ENCODE measurements at places on chromosomes 4 and X.

- peak; percentile 31 for DNase-seq
Observed at GRCh38 chr4:15004739-15005301, 2.5 kb downstream of the CPEB2 start.

DNA sequence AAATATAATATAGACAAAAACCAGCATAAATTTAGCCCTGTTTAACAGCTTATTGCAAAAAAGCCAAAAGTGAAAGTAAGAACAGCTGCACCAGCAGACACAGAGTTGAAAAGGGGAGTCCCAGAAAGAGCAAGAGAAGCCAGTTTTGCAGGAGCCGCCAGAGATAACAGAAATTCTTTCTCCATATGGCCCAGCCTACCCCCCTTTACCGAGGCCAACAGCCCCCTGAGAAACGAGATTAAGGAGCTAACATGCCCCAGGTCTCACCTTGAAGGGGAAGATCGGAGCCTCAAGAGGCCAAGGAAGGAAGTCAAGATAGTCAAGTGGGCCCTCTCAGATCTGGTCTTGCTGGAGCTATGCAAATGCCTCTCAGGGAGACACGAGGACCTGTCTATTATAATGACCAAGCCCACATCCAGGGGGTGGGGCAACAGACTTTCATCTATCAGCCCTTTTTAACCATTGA lies 4.8 kb downstream of the ACOX3 start:
- DNase-seq = peak; percentile 9

- no peak for DNase-seq
Observed at GRCh38 chr4:163810755-163811154, 316.3 kb downstream of the TMA16 start.

DNA sequence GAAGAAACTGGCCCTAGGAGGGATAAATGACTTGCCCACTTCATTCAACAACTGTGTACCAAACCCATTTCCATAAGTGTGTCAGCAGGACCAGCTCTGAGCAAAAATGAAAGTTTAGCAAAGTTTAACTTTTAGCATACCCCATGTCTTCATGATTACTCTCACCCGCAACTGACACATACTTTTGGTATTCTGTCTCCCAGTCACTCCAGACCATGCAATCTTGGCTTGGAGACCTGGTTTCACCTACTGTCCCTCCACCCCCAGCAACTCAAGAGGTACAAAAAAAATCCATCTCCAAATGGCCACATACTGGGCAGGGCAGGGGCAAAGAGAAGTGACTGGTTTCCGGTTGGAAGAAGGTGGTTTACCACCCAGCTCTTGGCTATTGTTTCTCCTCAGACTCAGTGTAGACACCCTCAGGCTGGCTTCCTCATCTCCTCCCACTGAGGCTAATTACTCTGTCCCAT lies 79.8 kb downstream of the RLIM start:
- DNase-seq = peak; percentile 60

DNA sequence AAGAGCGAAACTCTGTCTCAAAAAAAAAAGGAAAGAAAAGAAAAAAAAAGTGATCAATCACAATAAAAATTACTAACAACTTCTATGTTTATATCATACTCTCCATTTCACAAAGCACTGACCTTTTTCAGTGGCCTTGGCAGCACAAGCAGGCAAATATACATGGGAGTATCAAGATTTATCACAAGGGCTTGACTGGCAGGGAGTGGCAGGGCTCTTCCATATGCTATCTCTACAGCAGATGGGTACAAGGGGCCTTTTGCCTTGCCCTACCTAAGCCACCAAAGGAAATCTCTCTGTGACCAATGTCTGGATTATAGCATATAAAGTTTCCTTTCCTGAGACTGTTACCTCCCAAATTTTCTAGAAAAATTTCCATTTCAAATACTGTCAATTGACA lies 24.4 kb downstream of the TSPAN5 start:
- no peak for DNase-seq

DNA sequence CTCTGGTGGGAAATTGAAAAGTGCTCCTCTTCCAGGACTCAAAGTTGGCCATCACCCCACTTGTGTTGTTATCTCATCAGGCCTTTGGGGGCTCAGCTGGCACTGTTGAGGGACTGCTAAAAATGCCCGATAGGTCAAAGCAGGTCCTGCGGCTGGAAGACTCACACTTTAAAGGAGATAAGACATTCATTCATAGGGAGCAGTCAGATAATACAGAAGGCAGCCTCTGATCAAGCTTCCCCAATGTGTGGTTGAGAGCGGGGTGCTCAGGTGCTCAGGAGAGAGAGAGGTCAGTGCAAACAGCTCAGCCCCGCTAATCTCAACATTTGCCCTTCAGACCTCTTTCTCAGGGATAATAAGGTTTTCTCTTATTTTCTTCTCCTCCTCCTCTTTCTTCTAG lies 70.3 kb downstream of the TMEM154 start:
- no peak for DNase-seq

- no peak for DNase-seq
Observed at GRCh38 chr4:26377328-26378311, 56.8 kb downstream of the RBPJ start.

GRCh38 chr4:173025131-173025530 lies 143.5 kb upstream of the GALNT7 start:
- peak; percentile 71 for DNase-seq

GRCh38 chr4:86279293-86279960 lies 80.4 kb downstream of the MAPK10 start:
- no peak for DNase-seq

DNA sequence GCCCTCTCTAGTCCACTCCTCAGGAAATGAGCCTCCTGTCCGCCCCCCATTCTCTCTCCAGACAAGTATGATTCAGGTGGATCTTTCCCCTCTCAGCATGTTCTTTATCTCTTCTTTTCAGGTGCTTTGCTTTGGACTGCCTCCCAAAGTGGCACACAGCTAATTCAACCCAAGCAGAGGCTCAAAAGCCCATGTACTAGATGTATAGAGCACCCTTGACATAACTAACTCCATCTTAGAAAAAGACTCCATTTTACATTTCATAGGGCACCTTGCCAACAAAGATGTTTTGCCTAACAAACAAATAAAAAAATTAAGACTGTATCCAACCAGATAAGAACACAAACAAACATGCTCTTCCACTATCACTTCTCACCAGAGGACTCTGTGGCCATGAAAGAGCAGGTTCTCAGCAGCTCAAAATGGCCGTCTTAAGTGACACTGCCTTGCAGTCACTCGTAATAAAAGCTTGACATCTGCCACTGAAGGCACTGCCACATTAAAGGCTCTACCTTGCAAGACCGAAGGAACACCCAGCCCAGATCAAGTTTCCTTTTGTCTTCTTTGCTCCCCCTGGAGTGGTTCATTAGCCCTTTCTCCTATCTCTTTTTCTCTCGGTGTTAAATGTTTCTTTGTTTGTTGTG lies 84.9 kb upstream of the TAB3 start:
- DNase-seq = no peak

GRCh38 chrX:102768987-102769761 lies 48.6 kb downstream of the GPRASP3 start:
- DNase-seq = peak; percentile 86

DNA sequence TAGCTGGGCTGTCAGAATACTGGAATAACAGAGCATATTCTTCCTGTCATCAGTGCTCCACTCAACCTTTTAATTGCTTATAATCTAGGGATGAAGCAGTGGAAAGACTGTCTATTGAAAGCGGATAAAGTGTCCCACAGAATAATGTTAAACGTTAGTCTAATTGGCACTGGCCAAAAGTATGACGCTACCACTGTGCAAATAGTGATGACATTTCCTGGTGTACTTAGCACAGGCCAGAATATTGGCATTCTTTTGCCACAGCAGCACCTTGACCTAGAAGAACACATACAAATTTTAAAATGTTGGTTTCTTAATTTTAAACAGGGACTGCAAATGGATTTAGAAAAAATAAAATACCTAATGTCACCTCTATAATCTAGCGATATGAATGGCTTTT lies 635.2 kb upstream of the SPANXN1 start:
- no peak for DNase-seq

DNA sequence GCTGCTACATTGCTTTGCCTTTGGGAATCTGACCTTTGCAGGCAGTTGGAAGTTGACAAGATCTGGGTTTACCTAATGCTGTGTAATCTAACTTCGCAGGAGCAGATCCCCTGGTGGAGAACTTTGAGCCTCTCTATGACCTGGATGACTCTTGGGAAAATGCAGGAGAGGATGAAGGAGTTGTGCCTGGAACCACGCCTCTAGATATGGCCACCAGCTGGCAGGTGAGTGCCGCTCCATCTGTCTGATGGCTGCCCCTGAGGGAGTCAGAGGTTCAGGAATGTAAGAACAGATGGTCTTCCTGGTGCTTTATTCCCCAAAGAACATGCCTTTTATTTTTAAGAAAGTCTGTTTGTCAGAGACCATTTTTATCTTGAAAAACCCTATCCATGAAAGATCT lies 109.3 kb downstream of the NFKB1 start:
- DNase-seq = no peak

- DNase-seq = peak; percentile 84
Observed at GRCh38 chr4:60216752-60217151, 983.4 kb upstream of the ADGRL3 start.

DNA sequence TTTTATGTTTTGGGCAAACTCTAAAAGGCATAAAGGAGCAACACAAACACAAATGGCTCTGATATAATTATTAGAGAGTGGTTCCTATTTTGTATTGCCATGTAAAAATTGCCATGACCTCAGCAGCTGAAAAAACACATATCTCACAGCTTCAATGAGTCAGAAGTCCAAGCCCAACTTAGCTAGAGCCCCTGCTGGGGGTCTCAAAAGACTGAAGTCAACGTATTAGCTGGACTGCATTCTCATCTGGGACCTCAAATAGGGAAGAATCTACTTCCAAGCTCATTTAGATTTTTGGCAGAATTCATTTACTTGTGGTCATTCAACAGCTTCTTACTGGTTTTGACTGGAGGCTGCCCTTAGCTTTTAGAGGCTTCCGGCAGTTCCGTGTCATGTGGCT lies 47.4 kb downstream of the FREM3 start:
- DNase-seq = peak; percentile 2

DNA sequence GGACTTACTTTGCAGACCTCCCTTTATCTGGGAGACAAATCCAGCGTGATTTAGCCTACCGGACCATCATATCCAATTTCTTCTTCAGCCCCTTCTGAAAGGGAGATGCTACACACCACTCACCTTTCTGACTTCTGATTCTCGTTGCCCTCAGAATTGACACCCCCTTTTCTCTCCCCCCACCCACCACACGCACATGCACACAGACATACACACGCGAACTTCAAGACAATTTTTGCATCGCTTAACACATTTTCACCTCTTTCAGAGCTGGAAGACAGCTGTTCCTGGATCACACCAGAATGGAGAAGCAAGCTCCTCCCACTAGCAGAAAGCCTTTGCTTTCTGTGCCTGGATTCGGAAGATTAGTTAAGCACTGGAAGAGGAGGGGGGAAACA lies 1.0 kb upstream of the SNCA start:
- DNase-seq = no peak

DNA sequence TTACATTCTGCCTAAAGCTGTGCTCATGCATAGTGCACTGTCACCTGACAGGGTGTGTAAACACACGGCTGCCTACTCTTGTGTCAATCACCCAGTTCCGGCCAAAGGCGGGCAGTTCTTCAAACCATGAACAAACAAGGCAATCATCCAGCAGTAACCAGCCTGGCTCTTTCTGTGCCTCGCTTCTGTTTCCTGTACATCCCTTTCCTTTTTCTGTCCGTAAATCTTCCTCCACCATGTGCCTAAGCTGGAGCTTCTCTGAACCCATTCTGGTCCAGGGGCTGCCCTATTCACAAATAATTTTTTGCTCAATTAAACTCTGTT lies 60.8 kb upstream of the CBR4 start:
- DNase-seq = no peak

DNA sequence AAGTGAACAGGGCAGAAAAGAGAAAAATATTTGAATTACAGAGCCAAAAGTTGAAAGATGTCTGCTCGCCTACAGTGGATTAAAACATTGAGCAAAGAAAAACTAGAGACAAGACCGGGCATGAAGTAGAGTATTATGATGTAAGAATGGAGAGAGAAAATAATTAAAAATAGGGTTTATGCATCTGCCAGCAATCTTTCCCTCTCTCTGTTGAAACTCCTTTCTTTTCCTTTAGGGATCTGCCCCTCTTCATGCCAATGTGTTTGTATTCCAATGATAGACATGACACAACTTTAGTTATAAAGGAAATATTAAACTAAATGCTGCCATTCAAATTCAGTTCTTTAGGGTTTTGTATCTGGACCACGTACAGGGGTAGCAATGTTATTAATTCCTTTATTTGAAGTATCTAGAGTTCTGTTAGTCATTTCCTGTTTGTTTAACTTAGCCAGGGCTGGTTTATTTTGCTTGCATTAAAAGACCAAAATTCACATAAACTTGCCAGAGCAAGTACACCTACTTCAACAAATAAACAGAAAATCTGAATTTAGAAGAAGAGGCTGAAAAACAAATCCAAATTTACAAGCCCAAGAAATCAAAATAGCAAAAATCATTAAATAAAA lies 202.6 kb downstream of the SPOCK3 start:
- DNase-seq = no peak

- no peak for DNase-seq
Observed at GRCh38 chrX:73668779-73669178, 105.8 kb downstream of the CHIC1 start.

DNA sequence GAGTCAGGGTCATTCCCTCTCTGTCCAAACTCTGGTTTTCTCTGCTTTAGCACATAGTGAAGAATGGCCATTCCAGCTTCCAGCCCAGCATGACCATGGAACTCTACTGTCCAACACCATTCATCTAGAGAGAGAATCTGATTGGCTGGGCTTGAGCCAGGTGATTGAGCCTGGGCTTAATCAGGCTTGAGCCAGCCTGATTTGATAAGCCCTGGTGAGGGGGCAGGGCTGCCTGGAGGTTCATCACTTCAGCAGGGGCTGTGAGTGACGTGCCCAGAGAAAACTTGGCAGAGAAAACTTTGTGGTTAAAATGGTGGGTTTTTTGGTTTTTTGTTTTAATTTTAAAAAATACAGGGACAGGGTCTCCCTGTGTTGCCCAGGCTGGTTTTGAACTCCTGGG lies 62.5 kb downstream of the KIAA0232 start:
- DNase-seq = no peak

DNA sequence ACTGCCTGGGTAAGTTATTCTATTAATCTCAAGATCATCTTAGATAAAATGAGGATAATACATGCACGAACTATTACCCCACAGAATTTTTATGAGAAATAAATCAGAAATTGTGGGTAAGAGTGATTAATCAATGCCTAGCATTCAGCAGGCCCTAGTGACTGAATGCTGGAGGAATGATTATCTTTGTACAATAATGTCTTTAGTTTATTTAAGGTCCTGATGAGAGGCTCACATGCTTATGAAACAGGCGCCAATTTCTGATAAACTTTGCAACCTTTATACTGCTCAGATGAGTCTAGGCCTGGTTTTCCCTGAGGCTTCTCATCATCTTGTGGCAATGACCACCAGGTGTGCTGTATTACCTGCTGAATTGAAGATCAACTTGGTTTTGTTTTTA lies 27.8 kb upstream of the BMP2K start:
- DNase-seq = peak; percentile 45

DNA sequence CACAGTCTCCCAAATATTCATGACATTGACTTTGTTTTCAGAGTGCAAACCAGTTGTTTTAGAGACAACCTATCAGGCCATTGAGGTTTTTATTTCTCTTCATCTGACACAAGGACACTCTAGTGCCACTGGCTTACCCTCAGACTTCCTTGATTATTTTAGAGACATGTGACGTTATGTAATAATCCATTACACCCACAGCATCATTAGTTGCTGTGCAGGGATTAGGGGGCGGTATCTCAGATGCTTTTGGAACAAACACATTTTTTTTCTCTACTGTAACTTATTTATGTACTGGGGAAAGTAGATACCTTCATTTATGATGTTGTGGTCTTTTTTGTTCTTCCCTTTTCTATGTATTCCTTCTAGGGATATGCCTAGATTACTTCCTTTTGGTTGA lies 2293.1 kb downstream of the PCDH7 start:
- DNase-seq = no peak

- DNase-seq = no peak
Observed at GRCh38 chr4:5237086-5237660, 185.9 kb downstream of the STK32B start.
